ENCODE measurements at places on chromosomes 3 and 15.

- no peak for DNase-seq
Observed at GRCh38 chr3:139466360-139466759, 10.0 kb downstream of the RBP2 start.

GRCh38 chr15:81400640-81401236 is 26.7 kb upstream of the TMC3 start:
- peak; percentile 25 for DNase-seq

- no peak for DNase-seq
Observed at GRCh38 chr3:48765376-48765775, 48.4 kb upstream of the IP6K2 start.

DNA sequence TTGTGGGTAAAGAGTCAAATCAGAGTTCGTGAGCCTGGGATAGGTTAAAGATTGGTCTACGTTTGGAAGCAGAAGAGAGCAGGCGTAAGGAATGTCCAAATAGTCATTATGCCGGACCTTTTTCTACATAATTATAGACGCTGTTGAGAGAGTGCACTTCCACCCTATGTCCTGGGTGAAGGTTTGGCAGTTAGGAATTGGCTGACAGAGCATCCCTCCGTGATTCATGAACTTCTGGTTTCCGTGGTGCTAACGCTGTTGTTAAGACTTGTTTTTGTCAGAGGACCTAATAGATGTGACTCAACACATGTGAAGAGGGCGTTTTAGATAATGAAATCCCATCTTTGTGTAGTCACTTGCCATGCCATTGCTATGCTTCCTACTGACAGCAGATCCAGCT is 1.1 kb downstream of the EAF1 start:
- DNase-seq: no peak

DNA sequence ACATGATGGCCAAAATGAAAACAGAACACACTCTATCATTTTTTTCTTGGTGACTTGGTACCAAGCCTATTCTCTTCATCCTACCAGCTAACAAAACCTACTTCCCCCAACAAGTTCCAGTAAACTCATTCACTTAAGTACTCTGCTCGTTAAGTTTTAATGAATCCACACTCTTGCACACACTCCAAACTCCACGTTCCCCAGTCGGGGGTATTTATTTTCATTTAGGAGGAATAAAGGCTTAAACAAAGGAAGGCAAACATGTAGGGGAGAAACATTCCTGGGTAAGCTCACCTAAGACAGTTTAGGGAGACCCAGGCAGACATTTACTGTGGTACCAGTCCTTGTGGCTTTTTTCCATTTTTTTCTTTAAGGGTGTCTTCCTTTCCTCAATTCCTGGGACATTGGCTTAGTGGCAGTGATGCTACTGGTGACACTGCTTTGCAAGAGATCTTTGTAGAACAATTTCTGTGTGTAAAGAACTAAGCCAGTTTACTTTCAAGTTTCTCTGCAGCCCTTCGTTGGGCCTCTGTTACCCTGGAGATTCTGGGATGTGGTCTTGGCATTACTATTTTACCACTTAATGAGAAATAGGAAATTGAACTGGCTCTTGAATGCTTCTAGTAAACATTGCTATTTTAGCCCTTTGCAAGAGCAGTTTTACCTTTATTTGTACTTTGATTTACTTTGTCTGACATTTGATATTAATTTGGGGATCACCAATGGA is 117.3 kb upstream of the C15orf61 start:
- DNase-seq: peak; percentile 2

DNA sequence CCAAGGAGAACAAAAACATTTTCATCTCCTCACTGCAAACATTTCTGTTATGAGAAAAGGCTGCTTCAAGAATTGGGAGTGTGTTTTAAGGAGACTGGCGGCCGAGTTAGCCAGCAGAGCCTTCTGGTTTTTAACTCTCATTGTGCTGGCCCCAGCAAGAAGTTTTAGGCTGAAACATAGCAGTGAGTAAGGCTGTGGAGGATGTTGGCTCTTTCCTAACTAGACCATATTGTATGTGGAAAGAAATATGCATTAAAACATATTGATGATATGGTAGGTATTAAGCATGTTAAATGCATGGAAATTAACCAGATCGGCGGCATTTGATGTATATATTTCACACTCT is 90.7 kb downstream of the TIGIT start:
- no peak for DNase-seq

DNA sequence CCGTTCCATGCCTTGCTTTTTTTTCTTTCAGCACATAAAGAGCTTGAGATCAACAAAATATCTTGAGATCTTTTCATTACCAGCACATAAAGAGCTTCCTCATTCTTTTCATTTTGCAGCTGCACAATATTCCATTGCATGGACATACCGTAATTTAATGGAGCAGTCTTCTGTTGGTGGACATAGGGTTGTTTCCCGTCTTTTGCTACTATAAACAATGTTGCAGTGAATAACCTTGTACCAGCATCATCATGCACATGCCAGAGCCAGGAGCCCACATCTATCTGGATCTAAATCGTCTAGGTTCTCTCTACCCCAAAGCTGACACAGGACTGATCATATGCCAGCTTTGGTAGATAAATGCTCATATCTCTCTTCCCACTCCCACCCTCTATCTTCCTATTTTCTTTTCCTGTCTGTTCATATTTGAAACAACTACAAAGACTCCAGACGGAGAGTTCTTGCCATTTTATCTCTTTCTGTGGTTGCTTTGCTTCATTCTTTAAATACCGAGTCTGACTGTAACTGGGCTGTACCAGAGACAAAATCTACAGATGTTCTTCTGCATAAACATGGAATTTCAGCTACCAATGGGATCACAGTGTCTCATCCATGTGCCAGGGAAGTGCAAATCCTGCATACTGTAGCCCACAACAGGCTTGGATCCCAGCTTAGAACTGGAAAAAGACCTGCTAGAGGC is 47.1 kb upstream of the AKAP13 start:
- no peak for DNase-seq

- DNase-seq: no peak
Observed at GRCh38 chr3:41874022-41874421, 87.9 kb downstream of the ULK4 start.

DNA sequence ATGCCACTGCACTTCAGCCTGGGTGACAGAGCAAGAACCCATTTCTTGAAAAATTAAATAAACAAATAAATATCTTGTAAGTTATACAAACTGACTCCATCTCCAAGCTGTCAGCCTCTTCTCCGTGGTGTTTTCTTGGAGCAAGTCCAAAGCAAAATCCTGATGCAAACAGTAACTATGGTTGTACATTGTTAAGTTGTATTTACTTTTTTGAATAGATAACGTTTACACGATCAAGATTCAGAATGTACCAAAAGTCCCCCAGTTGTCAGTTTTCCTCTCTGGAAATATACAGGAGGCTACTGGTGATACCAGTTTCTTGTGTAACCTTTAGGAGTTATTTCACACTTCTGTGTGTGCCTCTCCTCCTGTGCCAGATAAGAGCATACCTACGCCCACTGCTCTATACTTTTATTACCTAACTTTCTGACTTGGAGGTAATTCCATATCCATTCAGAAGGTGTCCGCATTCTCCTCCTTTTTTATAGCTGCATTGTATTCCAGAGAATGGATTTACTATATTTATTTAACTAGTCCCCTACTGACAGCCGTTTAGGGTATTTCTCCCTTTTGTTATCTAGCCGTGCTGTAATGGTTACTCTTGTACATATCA is 14.2 kb downstream of the CMTM7 start:
- DNase-seq: no peak

All from NCI-H748 treated with DMSO at 0.1 percent for 48 hours (cell line).